ENCODE measurements at places on chromosomes 4 and X.
A peak's percentile ranks its signal among the peaks of the same experiment; 100 is the strongest.

DNA sequence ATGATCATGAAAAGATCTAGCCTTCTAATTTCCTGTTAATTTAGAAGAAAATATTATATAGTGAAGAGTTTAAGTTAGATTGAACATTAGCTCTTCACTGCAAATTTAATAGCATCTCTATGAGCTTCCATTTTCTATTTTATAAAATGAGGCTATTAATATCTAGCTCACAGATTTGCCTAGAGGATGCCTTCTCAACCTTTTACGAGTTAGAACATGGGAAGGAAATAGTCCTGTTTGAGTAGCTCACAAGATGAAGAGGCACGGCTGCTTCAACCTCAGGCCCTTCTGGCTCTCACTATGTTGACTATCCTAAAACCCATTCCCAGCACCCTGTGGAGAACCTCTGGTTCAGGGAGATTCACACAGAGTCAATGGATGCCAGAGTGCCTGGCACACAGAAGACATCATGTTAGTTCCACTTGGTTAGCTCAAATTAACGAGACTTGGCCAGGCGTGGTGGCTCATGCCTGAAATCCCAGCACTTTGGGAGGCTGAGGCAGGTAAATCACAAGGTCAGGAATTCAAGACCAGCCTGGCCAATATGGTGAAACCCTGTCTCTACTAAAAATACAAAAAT is 97.9 kb upstream of the GUCY1A1 start:
- no peak for DNase-seq

- no peak for DNase-seq
These were observed 3.5 kb downstream of the SLC25A43 start for GRCh38 chrX:119402588-119402987.

GRCh38 chr4:149426461-149426860 is 389.2 kb downstream of the IQCM start:
- no peak for DNase-seq

GRCh38 chr4:7744142-7744804 is 195.4 kb downstream of the AFAP1 start:
- DNase-seq, result no peak

- no peak for DNase-seq
These were observed 1.1 kb upstream of the AP1S2 start for GRCh38 chrX:15855568-15856221.

DNA sequence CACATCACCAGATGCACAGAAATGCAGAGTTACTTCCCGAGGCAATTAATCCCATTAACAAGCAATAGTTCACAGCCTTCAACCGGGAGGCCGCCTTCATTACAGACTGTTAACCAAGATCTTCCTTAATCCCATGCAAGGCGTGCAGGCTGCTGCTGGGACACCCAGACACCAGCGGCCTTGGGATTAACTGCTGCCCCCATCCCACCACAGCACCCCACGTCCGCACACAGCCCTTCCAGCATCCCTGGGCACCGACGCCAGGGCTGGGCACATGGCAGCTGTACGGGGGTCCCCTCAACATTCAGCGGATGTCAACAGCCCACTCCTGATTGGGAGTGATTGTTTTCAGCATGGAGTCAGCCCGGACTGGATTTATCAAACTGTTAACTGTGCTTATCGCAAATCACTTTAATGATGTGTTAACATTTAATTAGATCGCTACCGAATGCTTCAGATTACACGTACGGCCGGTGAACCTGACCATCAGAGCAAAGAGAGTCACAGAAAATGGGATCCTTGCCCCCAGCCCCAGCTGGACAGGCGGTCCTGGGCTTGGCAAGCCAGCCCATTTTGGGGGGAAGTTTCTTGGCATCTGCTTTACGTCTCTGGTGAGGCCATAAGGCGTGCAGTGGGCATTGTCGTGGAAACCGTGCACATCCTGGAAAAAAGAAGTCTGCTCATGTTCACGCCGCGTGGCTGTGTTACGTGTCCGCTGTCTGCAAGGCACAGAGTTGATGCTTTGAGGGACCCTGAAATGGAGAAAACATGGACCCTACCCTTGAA is 126.4 kb downstream of the HMX1 start:
- DNase-seq, result no peak

- peak; percentile 70 for DNase-seq
These were observed 219.7 kb downstream of the DCLK2 start for GRCh38 chr4:150297861-150298474.

DNA sequence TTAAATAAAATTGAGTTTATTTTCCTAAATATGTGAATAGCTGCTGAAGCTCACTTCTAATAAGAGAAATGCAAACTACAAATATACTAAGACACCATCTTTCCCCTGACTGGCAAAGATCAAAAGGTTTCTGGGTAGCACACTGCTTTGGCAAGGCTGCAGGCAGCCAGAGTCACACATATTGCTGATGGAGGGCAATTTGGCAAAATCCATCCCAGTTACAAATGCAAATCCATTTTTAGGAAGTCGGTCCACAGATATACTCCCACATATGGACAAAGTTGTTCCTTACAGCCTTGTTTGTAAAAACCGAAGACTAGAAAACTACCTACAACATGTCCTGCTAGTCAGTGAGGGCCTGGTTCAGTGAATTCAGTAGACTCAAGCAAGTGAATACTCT is 12.4 kb downstream of the USP46 start:
- no peak for DNase-seq

DNA sequence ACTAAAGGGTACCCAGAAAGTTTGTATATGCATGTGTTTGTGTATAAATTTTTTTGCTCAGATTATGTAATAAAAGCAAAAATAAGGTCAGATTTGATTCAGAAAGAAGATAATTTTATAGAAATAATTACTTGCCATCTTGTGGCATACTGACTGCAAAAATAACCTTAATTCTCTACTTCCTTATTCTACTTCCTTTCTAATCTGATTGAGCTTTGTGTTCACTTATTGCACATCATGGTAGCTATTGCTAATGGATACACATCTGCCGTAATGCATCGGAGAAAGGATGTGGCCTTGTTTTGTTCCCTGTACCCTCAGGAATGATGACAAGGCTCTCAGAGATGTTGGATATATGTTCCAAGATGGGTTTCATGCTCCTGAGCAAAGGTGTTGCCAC is 10.5 kb upstream of the GNPDA2 start:
- no peak for DNase-seq

DNA sequence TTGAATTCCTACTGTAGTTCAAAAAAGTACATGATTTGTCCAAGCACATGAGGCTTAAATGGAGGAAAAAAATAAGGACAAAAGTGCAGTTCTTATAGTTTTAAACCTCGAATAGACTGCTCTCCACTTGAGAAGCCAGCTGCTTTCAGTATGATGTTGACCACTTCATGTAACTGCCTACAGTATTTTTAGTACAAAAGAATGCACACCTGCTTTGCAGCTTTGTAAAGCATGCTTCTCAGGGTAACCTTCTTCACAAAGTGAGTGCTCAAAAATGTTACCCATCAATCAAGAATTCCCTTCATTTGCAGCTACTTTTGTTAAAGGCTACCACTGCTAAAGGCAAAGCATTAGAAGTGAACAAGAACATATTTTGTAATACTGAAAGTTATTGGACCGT is 83.4 kb upstream of the FAM47B start:
- DNase-seq, result peak; percentile 62

DNA sequence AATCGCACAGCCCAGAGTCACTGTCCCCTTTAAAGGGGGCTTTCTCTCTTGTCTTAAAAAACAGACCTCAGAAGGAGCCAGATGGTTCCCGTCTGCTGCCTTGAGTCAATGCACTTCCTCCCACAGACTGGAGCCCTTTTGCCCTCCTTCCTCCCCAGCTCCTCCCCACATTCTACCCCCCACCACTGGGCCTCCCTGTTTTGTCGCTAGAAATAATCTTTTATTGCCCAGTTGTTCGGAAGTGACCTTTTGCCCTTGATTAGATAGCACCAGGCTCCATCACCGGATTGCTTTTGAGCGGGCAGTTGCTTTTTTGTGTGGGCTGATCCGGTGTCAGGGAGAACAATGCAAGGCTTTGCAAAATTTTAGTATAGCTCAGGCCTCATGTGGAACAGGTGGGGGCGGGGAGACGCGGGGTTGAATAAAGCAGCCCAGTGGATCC is 47.7 kb downstream of the SPRY1 start:
- peak; percentile 46 for DNase-seq

- DNase-seq, result no peak
These were observed 161.2 kb downstream of the TENM3 start for GRCh38 chr4:182404376-182404775.

DNA sequence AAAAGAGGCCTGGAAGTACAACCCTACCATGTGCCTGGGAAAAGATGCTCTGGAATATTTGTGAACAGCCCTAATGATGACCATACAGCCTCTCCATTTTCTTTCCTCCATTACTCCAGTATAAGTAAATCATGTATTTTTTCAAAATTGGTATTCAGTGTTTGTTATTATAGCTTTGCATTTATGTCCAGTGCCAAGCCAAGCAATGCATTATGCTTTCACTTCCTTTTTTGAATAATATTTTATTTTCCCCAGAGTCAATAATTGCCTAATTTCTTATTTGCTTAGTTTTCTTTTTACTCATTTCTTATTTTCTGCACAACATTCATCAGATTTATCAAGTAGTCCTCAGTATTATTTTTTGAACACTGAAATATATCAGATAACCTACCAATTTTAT is 49.3 kb upstream of the EOLA2 start:
- no peak for DNase-seq

DNA sequence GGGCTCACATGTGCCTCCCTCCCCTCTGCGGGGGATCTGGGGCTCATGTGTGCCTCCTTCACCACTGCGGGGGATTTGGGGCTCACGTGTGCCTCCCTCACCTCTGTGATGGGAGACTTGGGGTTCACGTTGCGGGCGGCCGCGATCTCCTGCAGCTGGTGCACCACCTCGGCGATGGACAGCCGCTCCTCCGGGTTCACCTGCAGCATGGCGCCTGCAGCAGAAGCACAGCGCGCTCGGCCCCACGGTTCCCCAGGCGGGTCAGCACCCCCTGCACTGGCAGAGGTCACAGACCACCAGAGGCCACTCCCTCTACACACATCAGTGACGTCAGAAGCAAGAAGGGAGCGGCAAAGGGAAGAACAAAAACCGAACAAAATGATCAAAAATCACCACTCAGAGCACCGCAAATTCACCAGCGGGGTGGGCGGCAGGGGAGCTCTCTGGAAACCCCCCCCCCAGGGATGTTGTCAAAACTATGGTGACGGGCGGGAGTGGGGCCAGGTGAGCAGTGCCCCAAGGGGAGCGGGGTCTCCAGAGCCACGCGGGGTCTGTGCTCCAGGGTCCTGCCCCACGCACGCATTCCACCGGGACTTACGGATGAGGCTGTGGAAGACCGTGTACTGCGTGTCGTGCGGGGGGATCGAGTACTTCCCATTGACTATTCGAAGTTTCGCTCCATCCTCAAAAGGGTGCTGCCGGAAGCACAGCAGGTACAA is 38.7 kb downstream of the GAK start:
- no peak for DNase-seq

DNA sequence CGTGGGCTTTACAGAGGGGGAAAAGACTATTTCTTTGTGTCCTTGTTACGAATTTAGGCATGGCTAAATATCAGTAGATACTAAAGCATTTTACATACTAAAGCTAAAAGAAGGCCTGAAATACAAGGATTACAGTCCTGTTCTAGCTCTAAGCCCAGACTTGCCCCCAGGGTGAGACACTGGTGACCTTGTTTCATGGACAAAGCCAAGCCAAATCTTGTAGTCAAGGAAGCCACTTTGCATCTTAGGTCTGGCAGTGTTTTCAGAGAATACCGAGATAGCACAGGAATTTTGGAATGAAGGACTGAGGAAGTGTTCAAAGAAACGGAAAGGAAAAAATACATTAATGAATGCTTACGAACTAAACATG is 733 bp upstream of the G3BP2 start:
- peak; percentile 17 for DNase-seq

DNA sequence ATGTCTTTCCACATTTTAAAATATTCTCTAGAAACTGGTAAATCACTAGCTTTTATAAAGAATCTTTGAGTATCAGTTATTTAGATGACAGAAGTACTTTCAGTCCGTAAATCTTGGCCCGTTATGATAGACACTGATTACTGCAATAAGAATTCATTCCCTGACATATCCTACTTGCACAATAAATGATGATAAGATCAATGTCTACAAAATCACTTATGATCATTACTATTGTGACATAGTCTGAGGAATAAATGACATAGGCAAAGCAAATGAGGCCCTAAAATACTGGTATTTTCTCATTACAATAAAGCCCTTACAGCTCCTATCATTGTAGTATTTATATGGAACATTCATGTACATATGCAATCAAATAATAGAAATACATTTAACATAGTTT is 6.6 kb upstream of the PDCL2 start:
- no peak for DNase-seq

DNA sequence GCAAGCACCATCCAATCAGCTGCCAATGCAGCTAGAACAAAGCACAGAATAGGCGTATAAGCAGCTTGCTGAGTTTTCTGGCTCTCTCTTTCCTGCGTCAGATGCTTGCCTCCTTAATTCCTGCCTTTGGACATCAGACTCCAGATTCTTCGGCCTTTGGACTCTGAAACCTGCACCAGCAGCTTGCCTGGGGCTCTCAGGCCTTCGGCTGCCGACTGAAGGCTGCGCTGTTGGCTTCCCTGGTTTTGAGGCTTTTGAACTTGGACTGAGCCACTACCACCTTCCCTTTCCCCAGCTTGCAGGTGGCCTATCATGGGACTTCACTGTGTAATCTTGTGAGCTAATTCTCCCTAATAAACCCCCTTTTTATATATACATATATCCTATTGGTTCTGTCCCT is 6.1 kb downstream of the TMEM192 start:
- DNase-seq, result no peak

DNA sequence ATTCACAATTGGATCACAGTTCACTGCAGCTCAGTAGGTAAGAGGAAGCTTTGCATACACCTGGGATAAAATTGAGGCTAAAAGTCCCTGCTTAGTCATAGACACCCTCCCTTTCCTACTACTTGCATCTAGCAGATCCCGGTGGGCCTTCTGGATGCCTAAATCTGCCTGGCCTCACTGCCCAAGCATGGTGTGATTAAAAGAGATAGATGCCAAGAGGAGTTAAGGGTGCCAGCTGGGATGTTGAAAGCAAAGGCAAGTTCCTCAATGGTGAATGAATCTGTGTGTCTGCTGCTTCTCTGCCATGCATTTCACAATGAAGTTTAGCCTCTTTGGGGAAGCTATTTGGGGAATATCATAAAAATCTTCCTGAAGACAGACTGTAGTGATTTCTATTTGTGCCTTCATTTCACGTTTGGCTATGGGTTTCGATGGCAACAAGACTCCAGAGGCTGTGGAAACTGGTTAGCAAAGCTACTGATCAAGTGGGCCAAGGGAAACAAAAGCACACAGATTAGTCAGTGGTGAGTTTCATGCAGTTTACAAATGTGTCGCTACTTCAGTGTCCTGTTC is 534.0 kb downstream of the ANKRD50 start:
- no peak for DNase-seq

GRCh38 chr4:86306816-86307215 is 53.0 kb downstream of the MAPK10 start:
- peak; percentile 56 for DNase-seq

GRCh38 chr4:79272761-79273160 is 53.1 kb downstream of the NAA11 start:
- DNase-seq, result no peak

- no peak for DNase-seq
These were observed 16.2 kb downstream of the NELFA start for GRCh38 chr4:1992468-1993168.

GRCh38 chr4:41427931-41428600 is 109.9 kb upstream of the LIMCH1 start:
- DNase-seq, result no peak
